Astrocyte (in vitro differentiated cells and primary cell): ENCODE measurements at places on chromosomes 2 and 18.

GRCh38 chr18:7590826-7591560 lies 23.9 kb downstream of the PTPRM start:
- no peak for DNase-seq

- DNase-seq, result no peak
These were observed 32.2 kb upstream of the ST8SIA5 start for GRCh38 chr18:46789088-46789487.

- DNase-seq, result no peak
These were observed 233.4 kb upstream of the MYT1L start for GRCh38 chr2:2564300-2565078.

DNA sequence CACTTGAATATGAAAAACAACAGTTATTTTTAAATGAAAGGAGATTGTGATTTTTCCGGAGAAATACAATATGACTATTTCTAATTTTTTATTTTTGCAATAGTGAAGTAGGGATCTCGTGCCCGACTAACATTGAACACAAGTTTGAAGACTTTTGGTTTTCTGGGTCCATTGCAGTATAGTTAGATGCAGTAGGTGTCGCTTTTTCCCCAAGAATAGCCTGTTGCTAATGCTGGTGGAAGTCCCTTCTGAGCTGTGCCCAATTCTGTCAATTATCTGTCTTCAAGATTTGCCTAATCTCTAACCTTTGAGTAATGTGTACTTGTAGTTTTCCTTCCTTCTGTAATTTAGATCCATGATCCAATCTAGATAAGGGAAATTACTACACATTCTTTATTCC lies 36.5 kb downstream of the SEMA4F start:
- peak; percentile 36 for DNase-seq

DNA sequence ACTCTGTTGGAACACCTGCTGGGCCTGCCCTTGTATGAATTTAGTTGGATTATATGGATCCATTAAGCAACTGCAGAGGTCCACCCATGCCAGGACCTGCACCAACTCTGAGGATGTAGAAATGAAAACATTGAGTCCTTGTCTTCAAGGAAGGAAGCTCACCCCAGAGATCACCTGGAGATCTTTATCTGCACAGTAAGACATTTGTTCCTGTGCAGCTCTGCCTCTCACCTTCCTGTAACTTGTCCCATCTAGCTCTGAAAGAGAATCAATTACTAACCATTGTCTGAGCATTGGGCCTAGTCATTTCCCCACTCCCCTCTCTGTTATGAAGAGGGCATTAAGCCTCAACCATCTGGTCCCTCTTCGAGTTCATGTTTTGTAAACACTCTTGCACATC lies 105.2 kb upstream of the YWHAQ start:
- DNase-seq, result no peak

- DNase-seq, result no peak
These were observed 21.9 kb downstream of the STAT4 start for GRCh38 chr2:191128911-191129304.

DNA sequence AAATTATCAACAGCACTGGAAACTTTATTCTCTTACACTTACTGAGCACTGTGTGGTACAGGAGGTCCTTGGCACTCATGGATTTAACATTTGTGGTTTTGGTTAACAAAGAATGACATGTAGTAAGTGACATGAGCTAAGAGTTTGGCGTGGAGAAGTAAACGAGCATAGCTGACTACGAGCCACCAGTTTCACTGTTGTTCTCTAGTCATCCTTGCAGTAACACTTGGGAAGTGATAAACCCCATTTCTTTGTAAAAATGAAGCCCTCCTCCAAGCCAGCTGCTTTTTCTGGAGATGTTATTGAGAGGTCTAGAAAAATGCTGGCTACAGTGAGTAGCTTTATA lies 32.7 kb downstream of the QPCT start:
- DNase-seq, result peak; percentile 88

DNA sequence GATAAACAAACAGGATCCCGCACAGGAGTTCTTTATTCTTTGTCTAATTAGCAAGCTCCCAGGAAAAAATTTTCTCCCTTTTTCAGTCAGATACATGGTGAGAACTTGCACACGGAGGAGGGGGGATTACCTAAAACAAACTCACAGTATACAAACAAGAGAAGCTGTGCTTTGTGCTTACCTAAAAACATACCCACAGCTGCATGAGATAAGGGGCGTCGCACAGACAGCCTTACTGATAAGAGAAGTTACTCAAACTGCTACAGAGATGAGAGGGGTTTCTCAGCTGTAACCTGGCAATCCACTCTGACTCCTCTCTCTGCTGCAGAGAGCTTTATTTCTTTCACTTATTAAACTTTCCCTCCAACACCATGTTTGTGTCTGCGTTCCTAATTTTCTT lies 32.9 kb upstream of the ST3GAL5 start:
- no peak for DNase-seq

- DNase-seq, result no peak
These were observed 280.1 kb upstream of the SALL3 start for GRCh38 chr18:78699499-78699898.

- DNase-seq, result no peak
These were observed 1.6 kb downstream of the ATOH8 start for GRCh38 chr2:85755122-85756027.

- no peak for DNase-seq
These were observed 98.5 kb downstream of the PRKCE start for GRCh38 chr2:45750001-45750400.

- peak; percentile 71 for DNase-seq
These were observed 17.6 kb downstream of the PMAIP1 start for GRCh38 chr18:59917422-59917821.

GRCh38 chr2:66228128-66228547 lies 206.8 kb upstream of the MEIS1 start:
- DNase-seq, result no peak

GRCh38 chr2:120887741-120888231 lies 152.1 kb downstream of the GLI2 start:
- DNase-seq, result no peak

DNA sequence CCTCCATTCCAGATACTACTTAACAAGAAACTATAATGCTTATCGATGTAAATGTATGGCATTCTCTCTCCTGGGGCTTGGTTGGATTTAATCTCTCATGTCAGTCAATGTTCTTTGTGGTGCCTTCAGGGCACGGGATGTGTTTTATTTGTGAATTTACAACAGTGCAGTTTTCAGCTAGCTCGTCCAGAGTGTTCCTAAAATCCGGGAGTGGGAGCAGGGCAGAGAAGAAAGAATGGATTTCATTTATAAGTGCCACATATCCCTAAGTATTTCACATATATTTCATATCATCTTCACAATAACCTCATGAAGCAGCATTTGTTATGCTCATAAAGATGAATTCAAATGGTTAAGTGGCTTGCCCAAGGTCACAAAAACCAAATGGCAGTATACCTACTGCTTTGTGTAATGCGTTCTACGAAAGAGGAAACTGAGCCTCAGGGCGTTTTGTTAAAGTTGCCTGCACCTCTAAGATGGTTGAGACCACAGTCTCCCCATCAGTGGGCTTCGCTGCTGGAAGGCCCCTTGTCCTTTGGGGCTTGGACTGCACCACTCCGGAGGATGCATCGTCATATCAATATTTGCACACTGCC lies 134.7 kb upstream of the MGAT5 start:
- DNase-seq, result no peak

- DNase-seq, result no peak
These were observed 100.4 kb downstream of the EIPR1 start for GRCh38 chr2:3277050-3277747.

GRCh38 chr2:235063471-235063961 lies 111.7 kb downstream of the SH3BP4 start:
- no peak for DNase-seq

- peak; percentile 67 for DNase-seq
These were observed 1.6 kb downstream of the ABCA12 start for GRCh38 chr2:215136669-215137328.

GRCh38 chr2:24454294-24454693 lies 36.8 kb upstream of the NCOA1 start:
- DNase-seq, result peak; percentile 47

GRCh38 chr18:35592298-35592697 lies 10.8 kb downstream of the GALNT1 start:
- DNase-seq, result no peak

DNA sequence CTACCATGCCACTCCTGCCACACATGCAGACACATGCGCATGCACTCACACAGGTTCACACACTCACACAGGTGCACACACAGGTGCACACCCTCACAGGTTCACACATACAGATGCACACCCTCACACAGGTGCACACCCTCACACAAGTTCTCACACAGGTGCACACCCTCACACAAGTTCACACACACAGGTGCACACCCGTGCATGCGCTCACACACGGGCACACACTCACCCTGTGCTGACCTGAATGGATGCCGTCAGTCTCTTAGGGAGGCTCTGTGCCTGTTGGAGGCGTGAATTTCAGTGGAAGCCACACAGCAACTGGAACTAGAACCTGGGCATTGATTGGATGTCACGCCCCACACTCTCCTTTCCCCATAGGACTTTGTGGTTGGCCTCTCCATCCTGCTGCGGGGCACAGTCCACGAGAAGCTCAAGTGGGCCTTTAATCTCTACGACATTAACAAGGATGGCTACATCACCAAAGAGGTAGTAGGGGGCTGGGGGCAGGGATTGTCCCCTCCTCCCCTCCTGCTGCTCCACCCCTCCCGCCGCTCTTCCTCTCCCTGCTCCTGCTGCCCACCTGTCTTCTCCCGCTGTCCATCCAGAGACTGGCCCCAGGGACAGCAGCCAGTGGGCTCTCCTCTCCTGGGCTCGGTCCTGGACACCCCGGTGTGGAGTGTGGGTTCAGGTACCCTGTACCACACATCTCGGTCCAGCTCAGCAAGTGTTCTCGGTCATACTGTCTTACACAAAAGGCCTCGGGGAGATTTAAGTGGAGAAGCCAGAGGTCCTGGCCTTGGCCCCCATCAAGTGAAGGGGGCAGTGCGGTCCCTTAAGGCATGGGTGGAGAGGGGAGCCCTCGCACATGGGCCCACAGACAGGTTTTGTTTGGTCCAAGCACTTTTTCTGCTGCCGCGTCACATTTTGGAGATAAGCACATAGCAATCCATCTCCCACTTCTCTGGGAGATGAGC lies 21.0 kb upstream of the FAHD2A start:
- no peak for DNase-seq

DNA sequence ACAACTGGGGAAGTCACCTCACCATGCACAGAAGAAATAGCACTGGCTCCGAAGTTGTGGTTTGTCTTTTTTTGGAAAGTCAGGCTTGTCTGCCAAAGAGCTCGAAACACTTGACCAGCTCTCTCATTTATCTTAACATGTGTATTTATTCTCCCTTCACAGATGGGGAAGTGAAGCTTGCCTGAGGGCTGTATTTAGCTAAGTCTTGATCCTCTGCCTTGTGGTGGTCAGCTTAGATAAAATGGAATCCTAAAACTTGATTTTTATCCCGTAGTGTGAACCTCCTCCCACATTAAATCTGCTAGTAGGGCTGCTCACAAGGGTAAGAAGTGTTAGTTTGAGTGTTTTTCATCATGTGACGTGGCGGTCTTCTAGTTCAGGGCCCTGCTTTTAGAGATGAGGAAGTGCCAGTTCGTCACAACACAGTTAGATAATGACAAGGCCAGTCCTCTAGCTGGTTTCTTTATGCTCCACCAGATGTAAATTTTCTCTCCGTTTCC lies 89.7 kb downstream of the TMEM247 start:
- DNase-seq, result peak; percentile 77
